ENCODE measurements at places on chromosomes 1 and 21.
A peak's percentile ranks its signal among the peaks of the same experiment; 100 is the strongest.

- no peak for DNase-seq
Measured at GRCh38 chr1:32871364-32872191, 866 bp upstream of the FNDC5 start.

GRCh38 chr1:34779962-34780361 lies 1.1 kb upstream of the GJB3 start:
- DNase-seq, result no peak

- DNase-seq, result no peak
Measured at GRCh38 chr1:241808265-241808664, 39.7 kb upstream of the EXO1 start.

GRCh38 chr1:62232871-62233278 lies 38.2 kb downstream of the L1TD1 start:
- no peak for DNase-seq

DNA sequence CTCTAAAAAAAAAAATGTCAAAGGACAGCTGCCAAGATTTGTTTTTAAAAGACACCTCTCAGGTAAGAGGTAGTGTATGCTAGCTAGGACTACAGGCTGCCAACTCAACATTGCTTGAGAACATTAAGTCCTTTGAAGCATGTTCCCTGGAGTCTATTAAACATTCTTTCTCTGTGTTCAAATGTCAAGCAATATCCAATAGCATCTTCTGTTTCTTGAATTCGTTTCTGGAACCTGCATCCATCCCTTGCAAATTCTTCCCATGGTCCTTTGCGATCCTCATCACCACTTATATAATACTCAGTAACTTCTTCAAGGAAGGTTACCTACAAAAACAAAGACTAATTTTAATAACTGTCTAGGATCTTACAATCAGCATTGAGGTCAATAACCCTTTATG lies 5.6 kb downstream of the PPP1R15B start:
- no peak for DNase-seq

DNA sequence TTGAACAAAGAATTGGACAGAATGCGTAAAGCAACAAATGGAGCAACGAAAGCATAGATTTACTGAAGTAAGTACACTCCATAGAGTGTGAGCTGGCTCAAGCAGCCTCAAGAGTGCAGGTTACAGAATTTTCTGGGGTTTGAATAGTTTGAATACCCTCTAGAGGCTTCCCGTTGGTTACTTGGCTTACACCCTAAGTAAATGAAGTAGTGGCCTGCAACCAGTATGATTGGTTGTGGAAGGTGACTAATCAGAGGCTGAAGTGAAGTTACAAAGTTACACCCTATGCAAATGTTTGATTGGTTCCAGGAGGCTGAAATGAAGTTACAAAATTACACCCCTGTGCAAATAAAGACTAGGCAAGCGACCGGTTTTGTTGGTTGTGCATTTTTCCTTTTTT lies 10.9 kb downstream of the TCEANC2 start:
- DNase-seq, result no peak

- no peak for DNase-seq
Measured at GRCh38 chr1:43367026-43367903, 546 bp downstream of the ELOVL1 start.

DNA sequence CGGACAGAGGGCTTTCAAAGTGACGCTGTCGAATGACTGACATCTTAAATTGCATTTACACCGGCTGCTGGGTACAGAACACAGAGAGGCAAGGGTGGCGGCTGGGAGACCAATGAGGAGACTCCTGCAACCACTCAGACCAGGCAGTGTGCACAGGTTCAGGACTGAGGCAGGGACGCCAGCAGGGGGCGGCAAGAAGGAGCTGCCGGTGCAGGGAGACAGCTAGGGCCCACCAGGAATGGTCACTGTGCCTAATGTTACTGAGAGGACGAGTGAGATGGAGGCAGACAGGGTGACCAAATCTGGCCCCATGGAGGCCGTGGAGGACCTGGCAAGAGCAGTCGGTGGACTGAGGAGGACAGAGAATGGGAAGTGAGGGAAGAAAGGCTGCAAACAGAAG lies 23.5 kb downstream of the GLIS1 start:
- no peak for DNase-seq

GRCh38 chr1:102191723-102192122 lies 195.0 kb upstream of the OLFM3 start:
- DNase-seq, result peak; percentile 20

- no peak for DNase-seq
Measured at GRCh38 chr1:152942161-152942560, 4.8 kb upstream of the SPRR5 start.

DNA sequence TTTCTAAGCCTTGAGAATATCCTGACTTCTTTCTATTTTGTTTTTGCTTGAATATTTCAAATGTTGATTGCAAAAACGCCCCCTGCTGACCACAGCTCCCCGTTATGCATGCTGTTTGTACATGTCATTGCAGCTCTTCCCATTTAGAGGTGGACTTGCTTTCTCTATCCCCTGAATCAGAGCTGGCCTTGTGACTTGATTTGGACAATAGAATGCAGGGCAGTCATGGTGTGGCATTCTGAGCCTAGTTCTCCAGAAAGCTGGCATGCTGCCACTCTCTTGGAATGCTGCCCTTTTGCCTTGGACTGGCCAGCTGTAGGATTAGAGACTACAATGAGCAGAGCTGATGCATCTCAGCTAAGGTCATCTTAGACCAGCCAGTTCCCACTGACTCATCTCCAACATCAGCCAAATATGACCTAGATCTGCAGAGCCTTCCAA lies 1561.5 kb downstream of the MRPL39 start:
- DNase-seq, result no peak

- DNase-seq, result no peak
Measured at GRCh38 chr21:16865632-16866031, 647.2 kb upstream of the CXADR start.

DNA sequence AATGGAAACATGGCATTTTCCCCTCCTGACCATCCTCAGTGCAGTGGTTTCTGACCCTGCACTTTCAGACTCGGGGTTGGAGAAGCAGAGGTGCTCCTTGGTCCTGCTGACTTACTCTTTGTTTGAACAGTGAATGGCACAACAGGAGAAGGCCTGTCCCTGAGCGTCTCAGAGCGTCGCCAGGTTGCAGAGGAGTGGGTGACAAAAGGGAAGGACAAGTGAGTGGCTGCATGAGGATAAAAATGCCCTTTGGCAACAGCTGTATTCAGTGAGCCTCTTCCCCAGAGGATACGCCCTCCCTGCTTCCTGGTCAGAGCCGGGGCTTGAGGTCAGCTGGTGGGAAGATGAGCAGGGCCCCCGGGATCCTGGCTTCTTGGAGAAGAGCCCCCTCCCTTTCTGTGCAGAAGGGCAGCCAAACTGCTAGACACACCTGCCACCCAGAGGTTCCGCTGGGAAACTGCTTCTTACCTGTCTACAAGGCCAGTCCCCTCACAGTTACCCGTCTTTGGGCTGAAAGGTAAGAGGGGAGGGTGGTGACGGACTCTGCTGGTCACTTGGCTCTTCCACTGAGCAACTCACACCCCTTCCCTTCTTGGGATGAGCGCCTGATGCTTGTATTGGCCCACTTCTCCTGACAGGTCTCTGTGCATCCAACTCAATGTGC lies 16.6 kb downstream of the NPL start:
- no peak for DNase-seq

- no peak for DNase-seq
Measured at GRCh38 chr1:243234978-243235647, 20.0 kb downstream of the CEP170 start.

- no peak for DNase-seq
Measured at GRCh38 chr1:234593771-234594504, 16.0 kb downstream of the IRF2BP2 start.

DNA sequence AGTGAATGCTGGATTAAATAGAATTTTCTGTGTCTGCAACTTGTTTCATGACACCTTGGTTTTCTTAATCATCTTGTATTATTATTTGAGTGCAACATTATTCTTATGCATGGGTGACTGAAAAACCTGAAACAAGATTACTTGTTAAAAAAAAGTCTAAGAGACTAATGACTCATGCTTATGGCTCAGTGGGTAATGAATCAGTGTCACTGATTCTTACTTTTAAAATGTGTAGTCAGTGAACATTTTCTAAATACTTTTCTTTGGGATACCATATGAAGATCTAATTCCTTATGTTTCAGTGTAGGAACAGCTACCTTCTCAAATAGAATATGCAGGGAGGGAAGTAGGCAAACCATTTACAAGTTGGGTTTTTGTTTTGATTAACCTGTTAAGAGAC lies 65.5 kb downstream of the PRKAA2 start:
- DNase-seq, result no peak

- DNase-seq, result peak; percentile 2
Measured at GRCh38 chr1:41122851-41123518, 101.5 kb upstream of the SLFNL1 start.

DNA sequence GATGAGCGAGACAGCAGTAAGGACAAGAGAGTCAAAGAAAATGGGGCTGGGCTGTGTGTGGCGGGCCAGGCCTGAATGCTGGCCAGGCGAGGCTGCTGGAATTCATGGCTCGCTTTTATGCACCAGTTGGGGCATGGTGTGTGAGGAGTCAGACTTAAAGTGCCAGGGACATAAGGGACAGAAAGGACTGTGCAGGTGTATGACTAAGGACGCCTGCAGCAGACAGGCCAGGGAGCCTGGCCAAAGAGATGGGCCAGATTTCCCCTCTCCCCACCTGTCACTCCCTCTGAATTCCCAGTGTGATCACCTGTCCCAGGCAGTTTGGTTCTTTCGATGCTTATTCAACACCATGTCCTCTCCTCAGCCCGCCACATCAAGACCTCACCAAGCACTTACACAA lies 16.9 kb upstream of the SMIM12 start:
- DNase-seq, result no peak

DNA sequence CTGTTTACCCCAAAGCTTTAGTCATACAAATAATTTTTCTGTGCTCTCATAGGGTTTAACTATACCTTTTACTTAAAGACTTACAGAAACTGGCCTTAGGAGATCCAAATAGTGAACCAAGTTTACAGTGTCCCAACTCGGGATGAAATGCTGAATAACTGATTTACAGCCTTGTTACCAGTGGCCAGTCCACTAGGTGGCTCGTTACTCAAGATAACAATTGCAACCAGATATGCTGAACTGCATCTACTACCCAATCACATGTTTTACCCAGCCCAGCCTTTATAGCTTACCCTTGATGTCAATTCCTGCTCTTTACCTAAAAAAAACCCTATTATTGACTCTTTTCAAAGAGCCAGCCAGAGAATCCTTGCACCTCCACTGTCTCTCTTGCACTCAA lies 1148.8 kb upstream of the ADGRL4 start:
- no peak for DNase-seq

DNA sequence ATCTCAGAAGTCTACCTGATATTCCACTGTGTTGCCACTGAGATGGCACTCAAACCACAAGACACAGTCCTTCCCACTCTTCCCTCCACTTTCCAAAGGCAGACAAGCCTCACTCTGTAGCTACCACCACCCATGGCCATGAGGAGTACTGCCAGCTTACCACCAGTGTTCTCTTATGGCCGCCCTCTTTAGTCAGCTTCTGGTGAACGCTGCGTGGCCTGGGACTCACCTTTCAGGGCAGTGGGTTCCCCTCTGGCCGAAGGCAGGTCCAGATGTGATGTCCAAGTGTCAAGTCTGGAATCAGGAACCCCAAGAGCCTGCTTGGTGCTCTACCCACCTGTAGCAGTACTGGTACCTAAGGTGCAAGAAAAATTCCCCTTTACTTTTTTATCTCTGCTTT lies 580.8 kb downstream of the LRRIQ3 start:
- no peak for DNase-seq

DNA sequence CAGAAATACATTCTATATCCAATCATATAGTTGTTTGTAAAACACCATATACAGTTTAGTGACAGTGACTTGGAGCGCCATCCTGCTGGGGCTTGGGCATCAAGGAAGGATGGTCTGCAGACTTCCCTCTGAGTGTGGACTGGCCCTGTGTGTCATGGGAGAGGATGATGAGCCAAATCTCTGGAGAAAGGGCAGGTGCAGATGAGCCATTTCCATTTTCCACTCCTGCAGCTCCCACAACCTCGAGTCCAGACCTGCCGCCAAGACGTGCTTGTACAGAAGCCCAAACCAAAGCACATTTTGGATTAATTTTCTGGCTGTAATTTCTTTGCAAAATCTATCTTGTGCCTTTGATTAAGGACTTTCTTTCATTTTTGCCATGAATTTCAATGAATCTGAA lies 48.3 kb upstream of the SLC22A15 start:
- no peak for DNase-seq

- no peak for DNase-seq
Measured at GRCh38 chr1:177343445-177343844, 172.7 kb downstream of the BRINP2 start.

- DNase-seq, result no peak
Measured at GRCh38 chr1:183590244-183591191, at the start of gene NCF2. TSS of gene NCF2 (minus strand) at chr1:183590459. CDS start at chr1:183590329, 130 bp downstream.

GRCh38 chr1:44355582-44356305 lies 687 bp upstream of the ERI3 start:
- no peak for DNase-seq

DNA sequence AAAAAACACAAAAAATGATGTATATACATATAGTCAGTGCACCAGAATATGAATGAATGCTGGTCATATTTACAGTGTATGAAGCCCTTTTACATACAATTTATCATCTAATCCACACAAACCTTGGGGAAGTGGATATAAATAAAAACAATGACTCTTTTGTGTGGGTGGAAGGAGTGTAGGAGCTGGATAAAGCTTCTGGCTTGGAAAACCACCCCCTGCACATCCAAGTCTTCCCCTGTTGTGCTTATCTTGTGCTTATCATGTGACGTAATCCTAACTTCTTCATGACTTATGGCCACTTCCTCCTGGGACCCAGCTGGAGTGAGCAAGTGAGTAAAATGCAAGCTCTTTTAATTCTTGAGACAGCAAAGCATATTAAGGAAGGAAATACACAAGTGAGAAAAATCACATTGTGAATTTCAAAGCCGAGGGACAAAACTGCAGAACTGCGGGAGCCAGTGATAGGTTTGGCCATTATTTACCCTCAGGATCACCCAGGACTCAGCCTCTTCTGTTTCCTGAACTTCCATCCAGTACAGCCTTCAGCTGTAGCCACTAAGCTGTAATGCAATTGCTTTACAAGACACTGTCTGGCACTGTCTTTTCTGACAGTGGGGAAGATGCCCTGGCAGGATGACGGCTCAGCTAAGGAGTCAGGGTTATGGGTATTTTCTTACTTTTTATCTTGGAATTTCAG lies 104.0 kb upstream of the PPM1J start:
- no peak for DNase-seq

- no peak for DNase-seq
Measured at GRCh38 chr1:181981821-181982220, 79.7 kb downstream of the ZNF648 start.
